Lung (tissue), 17 donors: ENCODE measurements at places on chromosomes 13 and 19.
A peak's percentile ranks its signal among the peaks of the same experiment; 100 is the strongest.

DNA sequence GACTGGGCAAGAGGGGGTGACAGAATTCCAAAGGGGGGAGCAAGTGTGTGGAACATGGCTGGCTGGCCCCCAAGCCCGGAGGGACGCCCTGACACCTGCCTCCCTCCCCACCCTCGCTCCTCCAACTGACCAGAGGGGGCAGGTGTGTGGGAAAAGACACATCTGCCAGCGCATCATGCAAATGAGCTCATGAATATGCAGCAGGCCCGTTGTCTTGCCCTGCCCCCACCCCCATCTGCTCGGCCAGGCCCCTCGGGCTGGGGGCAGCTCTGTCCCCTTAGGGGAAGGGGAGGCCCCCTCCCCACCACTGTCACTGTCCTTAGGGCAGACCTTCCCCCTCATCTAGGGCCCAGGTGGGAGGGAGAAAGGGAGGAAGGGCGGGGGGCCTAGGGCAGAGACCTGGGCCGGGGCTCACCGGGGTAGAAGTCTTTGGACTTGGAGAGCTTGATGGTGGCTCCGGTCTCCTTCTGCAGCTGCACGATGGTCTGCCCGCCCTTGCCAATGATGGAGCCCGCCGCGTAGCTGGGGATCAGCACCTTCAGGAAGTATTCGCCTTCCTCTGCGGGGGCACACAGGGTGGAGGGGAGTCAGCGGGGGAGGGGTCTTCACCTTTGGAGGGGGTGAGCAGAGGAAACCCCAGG lies 12.9 kb downstream of the NOVA2 start:
- H3K4me1 ChIP-seq: no peaks in the 10 kb centered on the region
- no peaks in the 10 kb centered on the region for H3K36me3 ChIP-seq
- no peaks in the 10 kb centered on the region for H3K27me3 ChIP-seq
- H3K4me3 ChIP-seq: no peak overlapping the region
- no peak for DNase-seq

- no peak for DNase-seq
- H3K27me3 ChIP-seq: peaks cover 55% of the 10 kb centered on the region
- H3K36me3 ChIP-seq: no peaks in the 10 kb centered on the region
Measured at GRCh38 chr13:112069061-112069844, 2.3 kb downstream of the SOX1 start.

DNA sequence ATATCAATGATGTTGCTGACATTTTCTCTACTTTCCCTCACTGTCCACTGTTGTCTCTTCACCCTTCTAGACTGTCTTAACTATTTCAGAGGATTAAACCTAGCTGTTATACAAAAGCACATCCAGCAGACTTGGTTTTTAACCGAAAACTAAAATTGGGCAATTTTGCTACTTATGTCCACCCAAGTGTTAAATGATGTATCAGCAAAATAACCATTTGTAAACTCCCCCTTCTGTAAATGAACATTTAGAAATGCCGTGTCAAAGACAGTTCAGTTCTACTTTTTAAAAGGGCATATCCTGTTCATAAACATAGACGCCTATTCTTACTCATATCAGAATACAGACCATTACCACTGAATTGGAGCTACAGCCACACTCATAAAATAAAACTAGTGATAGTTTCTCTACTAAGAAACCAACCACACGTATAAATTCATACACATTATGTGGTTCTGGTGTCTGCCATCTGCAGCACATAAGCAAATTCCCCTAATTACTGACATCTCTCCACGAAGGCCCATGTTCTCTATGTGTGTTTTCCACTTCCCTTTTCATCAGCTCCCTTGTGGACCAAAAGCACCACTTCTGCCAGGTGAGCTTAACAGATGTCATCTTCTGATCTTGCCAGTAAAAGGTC lies 1091.8 kb downstream of the PCDH9 start:
- H3K4me3 ChIP-seq: no peak overlapping the region
- no peaks in the 10 kb centered on the region for H3K27me3 ChIP-seq
- no peak overlapping the region for H3K27ac ChIP-seq
- no peak for DNase-seq
- H3K4me1 ChIP-seq: peaks cover 13% of the 10 kb centered on the region

DNA sequence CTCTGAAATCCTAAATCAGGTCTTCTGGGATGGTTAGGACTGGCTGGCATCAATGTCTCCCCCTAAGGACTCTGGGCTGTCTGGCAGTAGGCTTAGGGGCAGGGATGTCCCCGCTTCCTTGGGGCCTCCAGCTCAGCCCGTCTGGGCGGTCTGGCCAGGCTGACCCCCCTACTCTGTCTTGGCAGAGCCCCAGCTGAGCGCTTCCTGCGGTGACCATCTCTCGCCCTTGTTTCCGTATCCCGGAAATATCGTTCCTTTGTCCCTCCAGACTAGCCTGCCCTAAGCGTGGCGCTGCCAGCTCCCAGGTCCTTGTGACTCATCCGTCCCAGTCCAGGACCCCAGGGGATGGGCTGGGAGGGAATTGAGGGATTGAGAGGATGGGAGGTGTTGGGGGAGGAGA lies 11.3 kb downstream of the GTPBP3 start:
- H3K4me1 ChIP-seq: no peaks in the 10 kb centered on the region
- H3K27ac ChIP-seq: peak overlapping the region; percentile 5
- no peaks in the 10 kb centered on the region for H3K36me3 ChIP-seq
- no peaks in the 10 kb centered on the region for H3K27me3 ChIP-seq

- H3K27me3 ChIP-seq: no peaks in the 10 kb centered on the region
- no peaks in the 10 kb centered on the region for H3K4me1 ChIP-seq
- no peak overlapping the region for H3K4me3 ChIP-seq
- H3K27ac ChIP-seq: no peak overlapping the region
- peaks cover 7% of the 10 kb centered on the region for H3K36me3 ChIP-seq
- no peak for DNase-seq
Measured at GRCh38 chr19:46753420-46754155, 7.3 kb upstream of the STRN4 start.

GRCh38 chr13:96795670-96796069 lies 198.6 kb downstream of the OXGR1 start:
- H3K27ac ChIP-seq: no peak overlapping the region
- H3K4me1 ChIP-seq: no peaks in the 10 kb centered on the region
- H3K27me3 ChIP-seq: no peaks in the 10 kb centered on the region
- no peak for DNase-seq

DNA sequence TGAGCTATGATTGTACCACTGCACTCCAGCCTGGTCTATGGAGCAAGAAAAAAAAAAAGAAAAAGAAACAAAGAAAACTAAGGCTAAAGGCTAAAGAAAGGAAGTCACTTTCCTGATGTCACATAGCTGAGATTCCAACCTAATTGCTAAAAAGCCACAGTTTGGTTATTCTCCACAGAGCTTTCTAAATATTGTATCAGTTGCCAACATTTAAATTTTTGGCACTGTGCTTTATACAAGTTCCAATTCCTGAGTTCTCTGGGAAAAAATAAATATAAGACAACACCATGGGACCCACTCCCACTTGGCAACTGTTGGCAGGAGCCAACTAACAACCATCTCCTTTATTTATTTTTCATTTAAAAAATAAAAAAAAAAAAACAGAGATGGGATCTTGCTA lies 11.2 kb upstream of the LYPD3 start:
- H3K4me3 ChIP-seq: no peak overlapping the region
- no peaks in the 10 kb centered on the region for H3K27me3 ChIP-seq
- no peaks in the 10 kb centered on the region for H3K36me3 ChIP-seq
- DNase-seq: no peak
- no peak overlapping the region for H3K27ac ChIP-seq

DNA sequence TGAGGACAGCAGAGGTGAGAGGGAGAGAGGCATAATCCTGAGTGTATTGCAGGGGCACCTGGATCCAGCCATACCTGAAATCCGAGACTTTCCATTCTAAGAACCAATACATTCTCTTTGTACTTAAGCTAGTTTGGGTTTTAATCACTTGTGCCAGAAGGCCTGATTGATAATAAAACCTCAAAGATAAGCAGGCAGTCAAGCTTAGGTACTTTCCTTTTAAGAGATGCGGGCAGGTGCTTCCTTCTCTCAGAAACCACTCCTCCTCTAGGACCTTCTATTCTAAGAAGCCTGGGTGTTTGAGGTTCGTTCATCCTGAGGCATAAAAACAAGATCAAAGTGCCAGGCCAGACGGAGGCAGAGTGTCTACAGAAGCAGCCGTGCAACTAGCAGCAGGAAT lies 22.2 kb downstream of the FAM187B start:
- H3K4me1 ChIP-seq: no peaks in the 10 kb centered on the region
- no peak for DNase-seq

GRCh38 chr19:2608602-2608922 lies 93.9 kb downstream of the GNG7 start:
- H3K27ac ChIP-seq: no peak overlapping the region
- no peaks in the 10 kb centered on the region for H3K36me3 ChIP-seq
- no peak for DNase-seq
- H3K4me3 ChIP-seq: no peak overlapping the region

- peaks cover 15% of the 10 kb centered on the region for H3K4me1 ChIP-seq
- H3K36me3 ChIP-seq: peaks cover 1% of the 10 kb centered on the region
- H3K4me3 ChIP-seq: no peak overlapping the region
- DNase-seq: no peak
Measured at GRCh38 chr13:110217811-110218210, 89.1 kb downstream of the COL4A1 start.

- no peak overlapping the region for H3K27ac ChIP-seq
- peaks cover 18% of the 10 kb centered on the region for H3K4me1 ChIP-seq
- H3K27me3 ChIP-seq: no peaks in the 10 kb centered on the region
- no peak for DNase-seq
- H3K4me3 ChIP-seq: no peak overlapping the region
- no peaks in the 10 kb centered on the region for H3K36me3 ChIP-seq
Measured at GRCh38 chr13:41315443-41316047, 4.5 kb downstream of the NAA16 start.

DNA sequence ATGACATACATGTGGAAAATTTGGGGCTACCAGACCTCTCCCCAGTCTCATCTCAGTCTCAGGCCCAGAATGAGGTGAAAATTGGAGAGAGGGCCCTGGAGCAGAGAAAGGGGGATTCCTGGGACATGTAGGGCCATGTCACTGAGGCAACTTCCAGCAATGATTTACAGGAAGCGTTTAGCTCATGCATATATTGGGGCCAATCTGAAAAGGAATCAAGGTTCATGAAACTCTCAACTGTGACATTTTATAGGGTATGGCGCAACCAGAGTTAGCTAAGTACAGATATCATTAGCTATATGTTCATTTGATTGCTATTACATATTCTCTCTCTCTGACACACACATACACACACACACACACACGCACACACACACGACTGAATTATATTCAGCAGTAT lies 86.3 kb downstream of the RNASEH2B start:
- no peaks in the 10 kb centered on the region for H3K27me3 ChIP-seq
- H3K4me3 ChIP-seq: no peak overlapping the region
- H3K4me1 ChIP-seq: peaks cover 30% of the 10 kb centered on the region
- peak; percentile 62 for DNase-seq
- no peak overlapping the region for H3K27ac ChIP-seq
- H3K36me3 ChIP-seq: no peaks in the 10 kb centered on the region

- no peak overlapping the region for H3K27ac ChIP-seq
- H3K4me1 ChIP-seq: no peaks in the 10 kb centered on the region
- no peak overlapping the region for H3K4me3 ChIP-seq
- no peaks in the 10 kb centered on the region for H3K36me3 ChIP-seq
Measured at GRCh38 chr19:40143612-40144011, 47.6 kb upstream of the MAP3K10 start.

GRCh38 chr13:34344816-34345215 lies 526.9 kb downstream of the RFC3 start:
- H3K27me3 ChIP-seq: no peaks in the 10 kb centered on the region
- H3K36me3 ChIP-seq: no peaks in the 10 kb centered on the region
- no peak overlapping the region for H3K4me3 ChIP-seq
- no peak overlapping the region for H3K27ac ChIP-seq

DNA sequence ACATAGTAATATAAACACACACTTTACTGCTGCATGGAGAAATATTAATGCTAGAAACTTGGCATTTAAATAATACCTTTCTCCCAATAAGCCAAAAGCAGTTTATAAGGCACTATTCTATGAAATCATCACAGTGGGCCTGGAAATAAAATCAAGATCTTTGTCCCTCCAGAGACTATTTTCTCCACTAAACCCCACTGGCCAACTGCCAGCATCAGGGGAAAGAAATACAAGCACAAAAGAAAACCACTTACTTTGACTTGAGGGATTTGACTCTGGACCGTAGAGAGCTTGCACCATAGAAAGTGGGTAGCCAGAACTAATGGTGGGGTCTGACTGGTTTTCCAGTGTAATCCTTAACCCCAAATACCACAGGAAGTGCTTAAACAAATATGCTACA lies 71.9 kb downstream of the DCLK1 start:
- no peaks in the 10 kb centered on the region for H3K36me3 ChIP-seq
- DNase-seq: peak; percentile 39
- H3K27me3 ChIP-seq: no peaks in the 10 kb centered on the region
- no peaks in the 10 kb centered on the region for H3K4me1 ChIP-seq
- H3K27ac ChIP-seq: no peak overlapping the region

GRCh38 chr13:111534751-111535522 lies 214.5 kb downstream of the TEX29 start:
- H3K4me1 ChIP-seq: peaks cover under 1% of the 10 kb centered on the region
- no peaks in the 10 kb centered on the region for H3K36me3 ChIP-seq
- no peak for DNase-seq
- H3K27ac ChIP-seq: no peak overlapping the region

DNA sequence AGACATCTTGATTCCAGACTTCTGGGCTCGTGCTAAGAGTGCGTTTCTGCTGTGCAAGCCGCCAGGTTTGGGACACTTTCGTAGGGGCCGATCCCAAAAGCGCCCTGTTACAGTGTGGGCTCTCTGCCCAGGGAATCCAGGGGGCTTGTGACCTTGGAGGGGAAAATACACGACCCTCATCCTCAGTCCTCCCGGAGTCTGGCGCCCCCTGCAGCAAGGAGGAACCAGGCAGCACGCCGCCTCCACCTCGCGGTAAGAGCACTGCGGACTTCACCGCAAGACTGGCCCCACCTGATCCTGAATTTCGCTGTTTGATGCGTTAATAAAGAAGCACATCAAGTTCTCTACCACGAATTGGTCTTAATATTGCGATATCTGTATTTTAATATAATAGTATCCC lies 5.2 kb downstream of the POLRMT start:
- H3K27me3 ChIP-seq: no peaks in the 10 kb centered on the region
- peaks cover 5% of the 10 kb centered on the region for H3K4me1 ChIP-seq
- no peak overlapping the region for H3K27ac ChIP-seq
- peaks cover 3% of the 10 kb centered on the region for H3K36me3 ChIP-seq
- DNase-seq: no peak

DNA sequence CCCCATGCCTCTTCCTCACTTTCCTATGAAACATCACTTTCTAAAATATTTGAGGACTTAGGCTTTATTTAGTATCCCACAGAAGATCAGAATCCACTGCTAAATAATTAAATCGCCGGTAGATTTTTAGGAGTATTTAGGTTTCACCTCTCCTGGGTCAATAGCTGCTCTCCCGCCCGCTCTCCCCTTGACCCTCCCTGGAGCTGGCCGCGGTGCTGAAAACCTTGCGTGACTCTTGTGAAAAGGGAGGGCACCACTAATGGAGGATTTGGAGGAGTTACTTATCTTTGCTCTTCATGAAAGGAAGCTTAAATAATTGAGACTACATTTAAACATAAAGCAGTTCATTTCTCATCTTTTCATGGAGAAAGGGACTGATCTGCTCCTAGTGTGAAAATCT lies 14.1 kb downstream of the POU4F1 start:
- no peaks in the 10 kb centered on the region for H3K4me1 ChIP-seq
- no peaks in the 10 kb centered on the region for H3K36me3 ChIP-seq
- no peak overlapping the region for H3K27ac ChIP-seq
- H3K27me3 ChIP-seq: peaks cover 93% of the 10 kb centered on the region
- no peak overlapping the region for H3K4me3 ChIP-seq
